Effector CD8-positive, alpha-beta T cell (primary cell): ENCODE measurements at places on chromosomes 16 and 17.

- DNase-seq, result no peak
Measured at GRCh38 chr17:78999056-78999768, 10.4 kb downstream of the CANT1 start.

- DNase-seq, result no peak
Measured at GRCh38 chr16:78689028-78689427, 589.6 kb downstream of the WWOX start.

DNA sequence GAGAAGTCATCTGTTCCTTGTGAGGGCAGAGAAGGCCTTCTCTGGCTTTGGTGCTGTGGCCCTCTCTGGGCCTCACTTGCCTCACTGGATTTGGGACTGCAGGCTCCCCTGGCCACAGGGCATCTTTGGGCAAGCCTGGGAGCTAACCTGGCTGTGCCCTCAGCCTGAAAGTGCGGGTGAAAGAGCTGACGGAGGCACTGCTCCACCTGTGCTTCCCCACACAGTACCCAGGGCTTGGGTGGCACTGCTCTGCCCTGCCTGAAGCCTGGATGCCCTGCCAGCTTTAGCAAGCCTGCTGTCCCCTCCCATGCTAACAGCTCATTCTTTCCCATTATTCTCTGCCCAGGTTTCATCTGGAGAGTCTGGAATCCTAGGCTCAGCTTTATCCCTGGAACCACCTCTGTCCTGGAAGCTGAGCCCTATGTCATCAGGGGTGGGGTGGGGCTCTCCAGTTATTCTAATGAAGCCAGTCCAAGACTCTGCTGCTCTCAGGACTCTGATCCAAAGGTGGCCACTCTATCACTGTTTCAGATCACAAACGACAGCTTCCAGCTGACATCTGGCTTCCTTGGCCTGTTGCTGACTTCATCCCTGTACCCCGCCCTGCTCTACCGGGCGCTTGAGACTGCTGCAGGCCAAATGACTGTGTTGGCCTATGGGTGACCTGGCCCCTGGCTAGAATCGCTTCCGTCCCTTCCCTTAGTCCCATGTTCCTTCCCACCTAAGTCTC lies 29.3 kb downstream of the HIC1 start:
- DNase-seq, result no peak

DNA sequence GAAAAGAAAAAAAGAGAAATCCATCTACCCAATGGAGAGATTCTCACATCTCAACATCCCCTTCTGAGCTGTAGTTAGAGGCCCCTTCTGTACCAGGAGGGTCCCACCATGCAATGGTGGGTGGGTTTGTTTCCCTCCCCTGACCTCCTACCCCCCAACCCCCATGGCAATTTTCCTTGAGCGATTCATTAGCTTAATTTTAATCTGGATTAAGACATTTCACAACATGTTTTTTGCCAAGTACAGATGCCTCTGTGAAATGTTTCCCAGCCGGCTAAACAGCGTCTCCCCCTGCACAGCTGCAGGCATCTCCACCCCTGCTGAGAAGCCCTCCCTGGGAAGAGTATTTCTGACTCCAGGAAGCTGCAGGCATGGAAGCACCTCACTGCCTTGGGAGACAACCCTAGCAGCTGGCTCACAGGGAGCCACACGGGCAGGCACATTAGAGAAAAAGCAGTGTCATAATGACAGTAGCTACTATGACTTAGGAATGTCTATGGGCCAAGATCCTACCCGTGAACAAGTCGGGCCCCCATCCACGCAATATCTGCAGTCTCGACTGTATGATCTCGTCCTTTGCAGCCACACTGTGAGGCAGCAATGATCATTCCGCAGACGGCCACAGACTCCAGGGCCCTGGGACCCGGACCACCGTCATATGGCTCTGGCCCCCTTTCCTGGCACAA lies 117.3 kb downstream of the ADCY9 start:
- no peak for DNase-seq

GRCh38 chr16:89261691-89262563 lies 44.4 kb downstream of the ZNF778 start:
- DNase-seq, result no peak

- DNase-seq, result no peak
Measured at GRCh38 chr16:4641895-4642294, 17.3 kb downstream of the MGRN1 start.
